ENCODE measurements at places on chromosomes 7 and 10. TPM values are rescaled to one million over a fixed set of nuclear protein-coding genes. Genes with fewer than 3 reads are reported as not detected.

DNA sequence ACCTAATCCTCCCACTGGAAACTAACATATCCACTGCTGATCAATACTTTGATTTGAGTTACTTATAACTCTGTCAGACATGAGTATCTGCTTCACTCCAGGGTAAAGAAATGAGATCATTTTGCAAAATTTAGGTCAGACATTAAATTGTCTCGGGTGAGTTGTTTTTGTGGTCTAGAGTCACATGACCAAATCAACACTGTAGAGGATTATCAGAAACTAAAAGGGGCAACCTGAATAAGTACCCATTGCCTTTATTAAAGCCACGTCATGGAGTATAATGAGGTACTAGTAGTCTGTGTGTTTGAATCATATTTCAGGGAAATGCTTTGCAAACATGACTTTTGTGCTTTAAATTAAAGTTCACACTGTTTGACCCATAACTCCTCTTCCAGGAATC is 107.7 kb upstream of the ADO start:
- no peak overlapping the region for H3K4me3 ChIP-seq
- no peak for DNase-seq
- peaks cover 7% of the 10 kb centered on the region for H3K27me3 ChIP-seq
- H3K4me1 ChIP-seq: peaks cover 14% of the 10 kb centered on the region

GRCh38 chr10:112756235-112756527 is 193.9 kb upstream of the TCF7L2 start:
- no peaks in the 10 kb centered on the region for H3K27me3 ChIP-seq
- H3K4me1 ChIP-seq: no peaks in the 10 kb centered on the region
- no peak overlapping the region for H3K27ac ChIP-seq

- H3K36me3 ChIP-seq: no peaks in the 10 kb centered on the region
- H3K27ac ChIP-seq: no peak overlapping the region
- H3K4me3 ChIP-seq: no peak overlapping the region
- H3K4me1 ChIP-seq: no peaks in the 10 kb centered on the region
Measured at GRCh38 chr10:11639849-11640764, 28.7 kb upstream of the USP6NL start.

DNA sequence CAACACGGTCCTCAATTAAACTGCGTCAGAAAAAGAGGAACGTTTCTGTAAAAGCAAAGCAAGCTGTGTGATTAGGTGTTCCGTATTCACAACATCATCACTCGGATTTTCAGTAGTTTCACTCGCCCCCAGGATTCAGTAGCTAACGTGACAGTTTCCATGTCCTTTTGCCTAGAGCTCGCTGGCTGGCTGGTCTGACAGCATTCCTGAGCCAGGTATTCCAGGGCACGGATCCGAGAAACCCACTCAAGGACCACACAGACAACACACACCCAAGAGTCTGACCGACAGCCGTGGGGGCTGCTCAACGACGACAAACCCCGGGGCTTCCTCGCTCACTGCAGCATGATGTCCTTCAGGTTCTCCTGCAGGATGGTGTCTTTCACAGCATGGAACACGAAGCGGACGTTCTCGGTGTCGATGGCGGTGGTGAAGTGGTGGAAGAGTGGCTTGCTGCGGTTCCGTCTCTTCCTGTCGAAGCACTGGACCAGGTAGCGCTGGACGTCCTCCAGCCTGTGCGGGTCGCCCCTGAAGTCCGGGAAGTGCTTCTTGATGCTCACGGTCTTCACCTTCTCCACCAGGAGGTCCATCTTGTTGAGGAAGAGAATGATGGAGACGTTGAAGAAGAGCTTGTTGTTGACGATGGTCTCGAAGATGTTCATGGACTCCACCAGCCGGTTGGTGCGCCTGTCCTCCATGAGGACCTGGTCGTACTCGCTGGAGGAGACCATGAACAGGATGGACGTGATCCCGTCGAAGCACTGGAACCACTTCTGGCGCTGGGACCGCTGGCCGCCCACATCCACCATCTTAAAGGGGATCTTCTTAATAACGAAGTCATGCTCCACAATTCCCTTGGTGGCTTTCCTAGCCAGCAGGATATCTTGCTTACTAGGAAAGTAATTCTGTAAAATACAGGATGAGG is 43.1 kb downstream of the AMZ1 start:
- H3K36me3 ChIP-seq: peaks cover 2% of the 10 kb centered on the region
- H3K27me3 ChIP-seq: no peaks in the 10 kb centered on the region
- H3K4me1 ChIP-seq: peaks cover 47% of the 10 kb centered on the region
- peak overlapping the region; percentile 47 for H3K27ac ChIP-seq
- H3K4me3 ChIP-seq: peak overlapping the region; percentile 21

The RBP3 gene
- not detected for total RNA-seq

The C10orf62 gene
- not detected for total RNA-seq

Measured in activated T-cell treated with anti-CD3 and anti-CD28 coated beads, Interleukin-2, amount 50 U/mL, for 72 hours (primary cell).